ENCODE measurements at places on chromosomes 2 and 18. TPM values are rescaled to one million over a fixed set of nuclear protein-coding genes. Genes with fewer than 3 reads are reported as not detected.

CDK15 gene
- 6.9 TPM for total RNA-seq

CCDC85A gene
- total RNA-seq = 4.7 TPM

FAM124B gene
- 5.7 TPM for total RNA-seq

BMP10 gene
- total RNA-seq = not detected

ZNF892 gene
- total RNA-seq = 3.6 TPM

SIX3 gene
- total RNA-seq = not detected

DNA sequence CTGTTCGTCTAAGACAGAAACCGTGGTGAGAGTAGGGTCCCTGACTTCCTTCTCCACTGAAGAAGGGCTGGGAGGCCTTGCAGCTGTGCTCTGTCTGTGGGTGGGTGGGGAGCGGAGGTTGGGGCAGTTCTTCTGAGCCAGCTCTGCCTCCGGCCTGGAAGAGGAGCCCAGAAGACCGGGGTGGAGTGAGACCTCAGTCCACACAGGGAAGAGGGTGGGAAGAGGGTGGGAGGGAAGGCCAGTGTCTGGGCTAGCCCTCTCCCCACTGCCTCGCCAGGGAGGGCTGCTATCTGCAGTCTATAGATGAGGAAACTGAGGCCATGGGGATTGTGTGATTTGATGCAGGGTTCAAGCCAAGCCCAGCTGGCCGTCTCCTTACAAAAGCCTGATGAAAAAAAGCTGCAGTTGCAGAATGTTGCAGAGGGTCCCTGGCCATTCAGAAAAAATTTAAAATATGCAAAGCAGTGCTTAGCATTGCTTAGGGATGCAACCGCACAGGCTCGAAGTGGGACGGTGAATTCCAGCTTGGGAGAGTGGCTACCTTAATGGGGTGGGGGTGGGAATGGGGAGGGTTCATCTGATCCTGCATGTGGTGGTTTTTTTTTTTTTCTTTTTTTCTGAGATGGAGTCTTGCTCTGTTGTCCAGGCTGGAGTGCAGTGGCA is 181.6 kb upstream of the HS6ST1 start:
- H3K4me1 ChIP-seq = no peaks in the 10 kb centered on the region
- no peak overlapping the region for H3K4me3 ChIP-seq
- H3K36me3 ChIP-seq = no peaks in the 10 kb centered on the region
- DNase-seq = no peak
- no peaks in the 10 kb centered on the region for H3K27me3 ChIP-seq
- no peak overlapping the region for H3K27ac ChIP-seq

- no peaks in the 10 kb centered on the region for H3K36me3 ChIP-seq
- H3K4me1 ChIP-seq = peaks cover 9% of the 10 kb centered on the region
- DNase-seq = peak; percentile 51
- peak overlapping the region; percentile 61 for H3K4me3 ChIP-seq
- H3K27ac ChIP-seq = peak overlapping the region; percentile 97
Observed at GRCh38 chr2:126656431-126657147, 631 bp downstream of the GYPC start.

DNA sequence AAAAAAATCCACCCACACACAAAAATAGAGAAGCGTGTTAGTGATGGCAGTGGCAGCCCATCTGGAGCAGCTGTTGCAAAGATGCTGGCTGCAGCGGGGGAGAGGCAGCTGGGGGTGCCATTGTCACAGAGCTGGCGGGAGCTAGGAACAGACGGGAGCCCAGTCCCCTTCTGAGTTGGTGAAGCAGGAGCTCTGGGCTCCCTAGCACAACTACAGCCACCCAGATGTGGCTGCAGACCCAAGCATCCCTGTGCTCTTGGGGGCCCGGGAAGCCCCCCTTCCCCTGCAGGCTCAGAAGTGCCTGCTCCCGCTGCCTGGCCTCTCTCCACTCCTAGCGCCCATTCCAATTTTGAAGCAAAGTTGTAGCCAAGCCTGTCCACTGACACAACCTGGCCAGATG is 366.6 kb upstream of the MC4R start:
- H3K4me3 ChIP-seq = no peak overlapping the region
- DNase-seq = no peak

DNA sequence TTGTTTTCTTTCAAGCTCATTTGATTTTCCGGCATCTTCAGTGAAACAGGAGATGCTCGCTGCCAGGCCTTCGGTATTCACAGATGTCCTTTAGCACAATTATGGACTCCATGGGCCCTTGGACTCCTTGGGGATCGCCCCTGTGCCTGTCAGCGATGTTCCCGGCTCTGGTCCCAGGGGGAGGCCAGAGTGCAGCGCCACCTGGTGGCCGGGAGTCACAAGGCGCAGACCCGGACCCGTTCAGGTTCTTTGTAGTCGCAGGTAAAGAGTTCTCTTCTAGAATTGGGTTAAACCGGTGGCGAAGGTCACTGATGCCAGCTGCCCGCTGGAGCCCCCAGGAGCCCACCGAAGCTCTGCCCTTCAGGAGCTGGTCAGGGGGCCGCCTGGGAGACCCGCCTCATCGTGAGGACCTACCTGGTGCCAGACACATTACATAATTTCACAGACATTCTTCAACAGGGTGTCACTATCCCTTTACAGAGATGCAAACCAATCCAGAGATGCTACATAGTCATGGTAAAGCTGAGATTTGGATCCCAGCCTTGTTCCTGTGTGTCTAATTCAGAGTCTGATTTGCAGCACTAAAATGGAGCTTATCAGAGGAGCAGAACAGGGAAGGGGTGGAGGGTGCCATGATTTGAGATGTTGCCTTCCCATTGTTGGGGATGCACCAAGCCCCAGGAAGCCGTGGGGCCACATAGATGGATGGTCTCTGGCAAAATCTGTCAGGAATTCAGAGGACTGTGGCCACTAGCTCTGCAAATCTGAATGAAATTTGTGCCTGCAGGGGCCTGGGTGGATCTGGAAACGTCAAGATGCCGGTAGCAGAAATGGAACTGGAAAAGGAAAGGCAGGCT is 6.0 kb upstream of the INPP5D start:
- no peaks in the 10 kb centered on the region for H3K27me3 ChIP-seq
- no peaks in the 10 kb centered on the region for H3K36me3 ChIP-seq
- no peak overlapping the region for H3K27ac ChIP-seq
- H3K4me1 ChIP-seq = no peaks in the 10 kb centered on the region

DNA sequence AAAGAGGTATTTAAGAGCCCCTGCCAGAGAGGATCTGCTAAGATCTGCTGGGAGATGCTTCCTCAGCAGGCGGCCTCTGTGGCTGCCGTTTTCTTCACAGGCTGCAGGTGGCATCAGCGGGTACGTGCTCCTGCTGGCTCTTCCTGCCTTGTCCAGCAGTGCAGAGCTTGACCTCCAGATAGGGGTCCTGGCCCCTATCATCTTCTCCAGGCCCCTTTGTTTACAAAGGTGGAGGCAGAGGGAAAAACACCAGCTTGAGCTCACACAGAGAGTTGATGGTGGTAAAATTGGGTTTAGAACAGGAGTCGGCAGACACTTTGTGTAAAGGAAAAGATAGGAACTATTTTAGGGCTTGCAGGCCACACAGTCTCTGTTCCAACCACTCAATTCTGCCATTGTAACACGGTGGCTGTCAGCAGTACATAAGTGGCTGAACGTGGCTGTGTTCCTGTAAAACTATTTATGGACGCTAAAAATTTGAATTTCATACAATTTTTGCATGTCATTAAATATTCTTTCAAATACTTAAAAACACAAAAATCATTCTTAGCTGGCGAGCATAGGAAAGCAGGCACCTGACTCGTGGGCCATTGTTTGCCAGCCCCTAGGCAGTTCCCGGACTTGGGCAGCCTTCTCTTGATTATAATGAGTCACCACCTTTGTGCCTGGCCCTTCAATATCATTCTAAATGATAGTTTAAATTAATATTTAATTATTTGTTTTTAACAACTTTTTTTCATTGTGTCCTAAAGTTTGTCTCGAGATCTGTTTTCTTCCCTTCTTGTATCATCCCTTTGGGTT is 98.2 kb upstream of the B3GNT7 start:
- H3K4me1 ChIP-seq = no peaks in the 10 kb centered on the region
- no peak overlapping the region for H3K27ac ChIP-seq
- H3K36me3 ChIP-seq = no peaks in the 10 kb centered on the region
- peak; percentile 30 for DNase-seq
- no peak overlapping the region for H3K4me3 ChIP-seq
- H3K27me3 ChIP-seq = no peaks in the 10 kb centered on the region

DNA sequence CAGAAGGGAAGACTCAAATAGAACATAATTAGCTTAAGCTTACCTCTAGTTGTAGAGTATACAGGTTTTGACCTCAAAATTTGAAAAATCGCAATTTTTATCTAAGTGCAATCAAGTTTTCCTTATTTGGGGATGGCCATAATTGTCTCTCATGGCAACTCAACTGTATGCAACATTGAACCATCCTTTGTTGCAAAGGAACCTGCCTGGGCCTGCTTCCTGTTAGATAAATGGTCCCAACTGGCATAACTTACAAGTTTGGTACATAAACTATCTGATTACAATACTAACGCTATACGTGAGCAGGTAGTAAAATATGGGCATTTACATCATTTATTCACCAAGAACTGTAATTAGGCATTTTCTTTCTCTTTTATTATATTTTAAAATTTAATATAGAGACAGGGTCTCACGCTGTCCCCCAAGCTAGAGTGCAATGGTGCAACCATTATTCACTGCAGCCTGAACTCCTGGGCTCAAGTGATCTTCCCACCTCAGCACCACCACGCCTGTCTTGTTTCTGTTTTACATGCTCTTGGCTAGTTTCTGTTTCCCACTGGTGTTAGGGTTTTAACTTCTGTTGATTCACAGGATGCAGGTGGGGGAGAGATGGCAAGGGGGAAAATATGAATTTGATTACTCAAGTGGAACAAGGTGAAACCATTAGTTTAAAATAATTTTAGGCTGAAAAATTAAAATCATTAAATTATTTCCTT is 55.3 kb upstream of the B3GNT2 start:
- DNase-seq = no peak
- no peaks in the 10 kb centered on the region for H3K36me3 ChIP-seq
- no peaks in the 10 kb centered on the region for H3K4me1 ChIP-seq
- no peak overlapping the region for H3K4me3 ChIP-seq

DNA sequence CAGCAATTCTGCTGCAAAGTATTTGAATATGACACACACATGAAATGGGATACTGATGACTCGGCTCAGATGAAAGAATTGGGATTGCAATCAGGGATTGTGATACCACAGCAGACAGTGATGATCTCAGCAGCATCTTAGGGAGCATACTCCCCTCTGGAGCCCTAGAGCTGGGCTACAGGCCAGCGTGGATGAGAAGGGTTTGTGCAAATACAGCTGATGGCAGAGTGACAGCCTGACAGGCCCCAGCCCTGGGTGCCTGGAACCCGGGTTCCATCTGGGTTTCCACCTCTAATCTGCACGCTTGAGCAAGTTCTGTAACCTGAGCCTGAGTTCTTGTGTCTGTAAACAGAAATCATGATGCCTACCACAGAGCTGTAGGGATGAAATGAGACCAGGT is 418.0 kb downstream of the LRATD1 start:
- H3K4me3 ChIP-seq = no peak overlapping the region
- no peak for DNase-seq
- no peak overlapping the region for H3K27ac ChIP-seq
- H3K36me3 ChIP-seq = no peaks in the 10 kb centered on the region

DNA sequence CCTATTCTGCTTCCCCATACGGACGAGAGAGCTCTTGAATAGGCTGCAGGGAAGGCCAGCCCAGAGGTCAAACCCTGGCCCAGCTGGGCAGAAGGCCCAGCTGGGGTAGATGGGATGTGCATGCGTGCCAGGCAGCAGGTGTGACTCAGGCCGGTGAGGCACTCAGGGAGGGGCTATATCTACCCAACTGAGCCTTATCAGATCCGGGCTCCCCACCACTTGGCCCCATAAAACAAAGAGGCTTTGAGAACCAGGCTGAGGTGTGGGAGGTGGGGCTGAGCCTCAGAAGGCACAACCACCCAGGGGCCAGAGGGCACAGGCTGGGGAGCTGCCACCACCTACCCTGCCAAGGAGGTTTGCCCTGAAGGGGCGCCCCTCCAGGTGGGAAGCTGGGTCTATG is 8.0 kb upstream of the CFAP65 start:
- no peak for DNase-seq
- no peak overlapping the region for H3K4me3 ChIP-seq
- no peak overlapping the region for H3K27ac ChIP-seq
- H3K4me1 ChIP-seq = no peaks in the 10 kb centered on the region

GRCh38 chr2:38497670-38498037 is 105.1 kb downstream of the HNRNPLL start:
- peaks cover 15% of the 10 kb centered on the region for H3K4me1 ChIP-seq
- no peaks in the 10 kb centered on the region for H3K27me3 ChIP-seq
- no peak overlapping the region for H3K4me3 ChIP-seq
- DNase-seq = no peak
- H3K36me3 ChIP-seq = no peaks in the 10 kb centered on the region

GRCh38 chr2:56008661-56009431 is 85.3 kb upstream of the EFEMP1 start:
- no peak overlapping the region for H3K4me3 ChIP-seq
- no peaks in the 10 kb centered on the region for H3K36me3 ChIP-seq
- no peaks in the 10 kb centered on the region for H3K4me1 ChIP-seq
- peak overlapping the region; percentile 22 for H3K27ac ChIP-seq

GRCh38 chr2:26268213-26268612 is 23.5 kb downstream of the HADHB start:
- H3K36me3 ChIP-seq = no peaks in the 10 kb centered on the region
- H3K27ac ChIP-seq = no peak overlapping the region
- no peak overlapping the region for H3K4me3 ChIP-seq
- H3K4me1 ChIP-seq = no peaks in the 10 kb centered on the region

DNA sequence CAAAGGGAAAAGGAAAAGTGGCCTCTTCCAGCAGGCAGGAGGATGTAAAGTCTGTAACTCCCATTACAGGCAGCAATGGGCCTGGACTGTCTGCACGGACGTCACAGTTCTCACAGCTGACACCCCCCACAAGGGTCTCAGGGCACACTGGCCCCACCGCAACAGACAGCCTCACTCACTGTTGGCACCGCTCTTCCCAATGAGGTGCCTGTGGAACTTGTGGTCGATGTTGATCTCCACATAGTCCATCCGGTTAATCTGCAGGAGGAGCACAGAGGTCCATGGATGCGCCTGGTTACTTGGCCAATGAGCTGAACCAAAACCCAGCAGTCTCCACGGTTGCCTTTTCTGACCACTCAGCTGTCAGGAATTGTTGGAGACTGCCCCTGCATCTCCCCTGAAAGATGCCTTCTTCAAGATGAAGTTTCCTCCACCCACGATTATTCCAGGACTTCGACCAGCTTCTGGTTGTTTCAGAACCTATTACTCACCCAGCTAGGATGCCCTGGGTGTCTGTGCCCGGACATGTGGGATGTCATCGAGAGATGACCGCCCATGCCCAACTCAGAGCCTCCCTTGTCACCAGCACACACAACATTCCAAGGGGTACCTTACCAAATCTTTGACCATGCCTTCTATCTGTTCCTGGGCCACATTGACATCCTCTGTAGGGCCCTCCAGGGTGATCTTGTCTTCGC is 62.5 kb downstream of the HDLBP start:
- no peaks in the 10 kb centered on the region for H3K36me3 ChIP-seq
- peaks cover 7% of the 10 kb centered on the region for H3K4me1 ChIP-seq
- no peaks in the 10 kb centered on the region for H3K27me3 ChIP-seq

Data from uterus (tissue), 4 donors.